ENCODE measurements at places on chromosomes 1 and 21. TPM values are rescaled to one million over a fixed set of nuclear protein-coding genes. Genes with fewer than 3 reads are reported as not detected.

CCDC17 gene
- polyA plus RNA-seq: not detected

BTBD8 gene
- polyA plus RNA-seq: 1.7 TPM

TMEM52 gene
- polyA plus RNA-seq: not detected

PRCC gene
- polyA plus RNA-seq: 40.9 TPM

MAGOH gene
- polyA plus RNA-seq: 97.2 TPM

Data from naive thymus-derived CD4-positive, alpha-beta T cell (primary cell).